ENCODE measurements at places on chromosomes 6 and 20. TPM values are rescaled to one million over a fixed set of nuclear protein-coding genes. Genes with fewer than 3 reads are reported as not detected.

Gene MEI4
- not detected for total RNA-seq

Gene STMND1
- 0.36 TPM for total RNA-seq

DNA sequence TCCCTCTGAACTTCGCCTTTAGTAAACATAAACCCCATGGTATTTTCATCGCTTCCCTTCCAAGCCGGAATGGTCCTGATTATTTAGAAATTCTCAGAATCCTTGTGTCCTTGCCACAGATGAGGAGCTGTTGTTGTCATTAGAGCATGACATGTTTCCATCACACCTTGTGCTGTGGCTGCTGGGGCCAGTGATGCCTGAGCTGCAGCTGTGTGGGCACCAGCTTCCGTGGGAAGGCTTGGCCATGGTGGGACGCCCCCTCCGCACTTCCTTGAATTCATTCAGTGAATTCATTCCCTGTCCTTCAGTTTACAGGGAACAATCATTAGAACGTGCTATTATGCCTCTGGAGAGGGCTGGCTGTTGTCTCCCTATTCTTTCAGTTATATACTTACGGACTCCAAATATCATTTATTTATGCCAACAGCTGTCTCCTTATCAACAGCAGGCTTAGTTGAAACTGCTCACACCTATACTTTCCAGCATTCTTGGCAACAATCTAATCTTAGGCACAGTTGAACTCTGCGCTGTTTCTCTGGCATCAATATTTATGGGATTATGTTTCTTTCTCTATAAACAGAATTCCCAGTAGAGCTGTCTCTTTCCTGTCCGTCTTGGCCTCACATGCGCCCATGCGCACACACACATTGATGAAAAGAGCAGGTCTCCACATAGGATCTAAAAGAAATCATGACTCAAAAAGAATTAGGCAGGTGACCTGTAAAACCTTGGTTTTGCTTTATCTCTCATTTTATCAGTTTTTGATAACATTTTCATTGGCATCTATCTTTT lies 9.0 kb downstream of the ADGRF1 start:
- H3K36me3 ChIP-seq: no peaks in the 10 kb centered on the region
- no peak overlapping the region for H3K4me3 ChIP-seq
- H3K4me1 ChIP-seq: no peaks in the 10 kb centered on the region

- no peaks in the 10 kb centered on the region for H3K4me1 ChIP-seq
- no peak overlapping the region for H3K4me3 ChIP-seq
- H3K27ac ChIP-seq: no peak overlapping the region
These were observed 29.9 kb downstream of the EZR start for GRCh38 chr6:158789115-158789917.

GRCh38 chr6:9540534-9541126 lies 874.2 kb downstream of the TFAP2A start:
- H3K36me3 ChIP-seq: no peaks in the 10 kb centered on the region
- no peaks in the 10 kb centered on the region for H3K27me3 ChIP-seq
- H3K27ac ChIP-seq: no peak overlapping the region

Data from sigmoid colon (tissue), 7 donors.